ENCODE measurements at places on chromosomes 2 and 18.

DNA sequence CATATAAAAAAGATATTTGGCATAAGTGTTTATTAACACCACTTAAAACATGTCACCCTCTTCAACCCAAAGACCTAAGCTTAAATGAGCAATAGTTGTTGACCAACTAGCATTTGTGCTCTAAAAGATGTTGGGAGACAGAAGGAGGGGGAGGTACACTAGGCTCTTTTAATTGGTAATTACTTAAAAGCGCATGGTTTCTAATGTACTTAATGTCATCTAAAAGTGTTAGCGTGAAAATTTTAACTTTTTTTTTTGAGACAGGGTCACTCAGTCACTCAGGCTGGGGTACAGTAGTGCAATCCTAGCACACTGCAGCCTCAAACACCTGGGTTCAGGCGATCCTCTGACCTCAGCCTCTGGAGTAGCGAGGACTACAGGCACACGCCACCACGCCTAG, 5.5 kb downstream of the WDSUB1 start:
- DNase-seq, result no peak

GRCh38 chr2:137175246-137175645, 409.9 kb downstream of the THSD7B start:
- DNase-seq, result no peak

DNA sequence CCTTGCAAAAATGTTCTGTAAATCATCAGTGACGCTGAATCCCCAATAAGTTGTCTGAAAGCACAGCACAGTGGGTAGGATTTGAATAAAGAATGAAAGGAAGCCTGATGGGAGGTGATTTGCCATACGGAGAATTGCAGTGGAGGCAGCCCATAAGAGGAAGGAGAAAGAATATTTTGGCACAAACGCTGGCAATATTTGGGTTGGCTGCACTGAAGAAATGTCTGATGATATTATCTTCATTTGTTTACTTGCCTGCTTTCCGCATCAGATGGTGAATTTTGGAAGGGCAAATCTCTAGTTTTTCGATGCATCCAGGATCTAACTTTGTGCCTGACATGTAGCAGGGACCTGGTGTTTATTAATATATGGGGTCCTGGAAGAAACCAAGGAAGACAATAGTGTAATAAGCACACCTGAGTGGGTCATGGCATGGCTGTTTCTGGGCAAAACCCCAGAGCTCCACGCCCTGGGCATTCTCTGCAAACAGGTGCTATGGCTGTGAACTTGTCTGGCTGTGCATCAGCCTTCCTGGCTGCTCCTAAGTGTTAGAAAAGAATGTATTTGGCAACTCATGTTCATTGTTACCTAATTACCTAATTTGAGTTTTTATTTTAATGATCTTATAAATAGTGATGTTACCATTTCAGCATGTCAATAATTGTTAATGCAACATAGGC, 5.9 kb downstream of the GALR1 start:
- no peak for DNase-seq

DNA sequence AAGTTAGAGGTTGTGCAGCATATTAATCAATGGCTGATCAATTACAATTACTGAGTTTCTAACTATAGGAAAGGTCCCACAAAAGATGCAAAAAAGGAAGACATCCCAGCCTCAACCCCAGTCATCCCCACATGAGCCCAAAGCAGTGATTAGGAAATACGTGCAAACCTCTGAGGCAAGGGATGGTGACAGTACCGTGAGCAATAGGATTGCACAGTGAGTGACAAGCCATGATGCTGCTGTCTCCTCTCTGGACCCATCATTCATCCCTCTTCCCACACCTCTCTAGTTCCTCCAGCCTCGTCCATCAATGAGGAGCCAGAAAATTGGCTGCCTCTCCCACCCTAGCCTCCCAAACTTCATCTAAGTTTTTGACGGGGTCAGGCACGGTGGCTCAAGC, 4.0 kb upstream of the SLC11A1 start:
- DNase-seq, result no peak

DNA sequence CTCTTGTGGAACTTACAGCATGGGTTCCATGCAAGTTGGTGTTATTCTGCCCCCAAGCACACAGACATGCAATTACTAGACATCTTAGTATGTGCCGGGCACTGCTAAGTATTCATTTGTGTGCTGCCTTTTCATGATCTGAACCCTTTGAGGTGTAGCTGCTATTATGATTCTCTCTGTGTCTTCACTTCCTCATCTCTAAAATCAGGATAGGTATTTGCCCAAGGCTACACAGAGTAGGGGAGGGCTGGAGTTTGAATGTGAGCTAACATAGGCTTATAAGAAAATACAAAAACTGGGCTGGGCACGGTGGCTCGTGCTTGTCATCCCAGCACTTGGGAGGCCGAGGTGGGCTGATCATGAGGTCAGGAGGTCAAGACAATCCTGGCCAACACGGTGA, 27.2 kb downstream of the FASTKD2 start:
- DNase-seq, result no peak

GRCh38 chr18:58314284-58314683, 270.3 kb downstream of the NEDD4L start:
- no peak for DNase-seq

GRCh38 chr18:47113796-47114540, 36.3 kb downstream of the HDHD2 start:
- DNase-seq, result no peak

GRCh38 chr2:19762959-19763605, 138.7 kb downstream of the TTC32 start:
- no peak for DNase-seq

DNA sequence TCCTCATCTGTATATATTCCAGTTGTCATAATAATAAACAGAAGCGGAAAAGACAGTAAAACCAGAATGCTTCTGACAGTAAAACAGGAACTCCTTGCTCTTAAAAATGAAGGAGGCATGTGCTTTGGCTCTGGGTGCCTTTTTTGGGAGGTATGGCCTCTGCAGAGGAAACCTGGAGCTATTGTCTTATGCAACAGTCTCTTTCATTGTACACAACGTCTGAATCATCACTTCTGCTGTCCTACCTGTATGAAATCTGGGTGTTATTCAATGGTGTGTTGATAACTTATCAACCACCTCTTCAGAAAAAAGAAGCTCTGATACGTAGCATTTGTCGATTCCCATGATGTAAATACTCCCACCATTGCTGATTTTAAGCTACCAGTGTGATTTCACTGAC, 64.8 kb downstream of the CDCA7 start:
- no peak for DNase-seq

- DNase-seq, result no peak
These were observed 154.9 kb upstream of the KYNU start for GRCh38 chr2:142722569-142722968.

GRCh38 chr2:182949572-182950189, 83.2 kb upstream of the FRZB start:
- no peak for DNase-seq

- no peak for DNase-seq
These were observed 201.8 kb upstream of the ATP5MC3 start for GRCh38 chr2:175383286-175383685.

DNA sequence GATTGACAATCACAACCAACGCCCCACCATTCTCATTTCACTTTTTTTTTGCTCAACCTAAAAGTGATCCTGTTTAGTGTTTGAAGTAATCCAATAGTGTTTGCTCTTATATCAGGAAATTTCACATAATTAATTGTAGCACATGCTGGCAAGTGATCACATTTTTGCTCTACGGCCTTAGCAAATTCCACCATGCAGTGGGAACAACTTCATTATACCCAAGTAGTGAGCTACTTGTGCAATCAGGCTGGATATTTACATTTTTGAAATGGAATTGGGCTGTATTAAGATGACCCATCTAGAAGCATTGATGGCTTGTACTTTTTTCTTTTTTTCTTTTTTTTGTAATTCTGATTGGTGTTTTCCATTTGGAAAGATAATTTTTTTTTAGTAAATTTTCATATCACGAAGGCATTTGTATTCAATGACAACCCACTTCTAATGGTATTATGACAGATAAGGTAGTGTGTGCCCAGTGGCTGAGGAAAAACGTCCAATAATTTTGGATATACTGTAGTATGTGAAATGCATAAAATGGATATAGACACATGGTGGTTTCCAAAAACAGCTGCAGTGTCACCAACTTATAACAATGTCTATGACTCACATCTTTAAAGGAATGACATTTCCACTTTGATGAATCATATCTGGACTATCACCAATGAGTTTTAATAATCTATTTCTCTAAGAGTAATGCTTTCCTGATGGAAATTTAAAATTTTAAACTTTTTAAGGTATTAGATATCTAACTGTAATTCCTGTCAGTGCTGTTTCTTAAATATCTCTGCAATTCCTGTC, 130.6 kb downstream of the COL6A3 start:
- DNase-seq, result no peak

- no peak for DNase-seq
These were observed 146.5 kb downstream of the CCDC74A start for GRCh38 chr2:131674174-131674507.

GRCh38 chr2:53475766-53476165, 291.8 kb upstream of the CHAC2 start:
- no peak for DNase-seq

- peak; percentile 39 for DNase-seq
These were observed 121.9 kb downstream of the HDAC4 start for GRCh38 chr2:239278941-239279365.

- no peak for DNase-seq
These were observed 65.3 kb upstream of the RIT2 start for GRCh38 chr18:43180814-43181213.

DNA sequence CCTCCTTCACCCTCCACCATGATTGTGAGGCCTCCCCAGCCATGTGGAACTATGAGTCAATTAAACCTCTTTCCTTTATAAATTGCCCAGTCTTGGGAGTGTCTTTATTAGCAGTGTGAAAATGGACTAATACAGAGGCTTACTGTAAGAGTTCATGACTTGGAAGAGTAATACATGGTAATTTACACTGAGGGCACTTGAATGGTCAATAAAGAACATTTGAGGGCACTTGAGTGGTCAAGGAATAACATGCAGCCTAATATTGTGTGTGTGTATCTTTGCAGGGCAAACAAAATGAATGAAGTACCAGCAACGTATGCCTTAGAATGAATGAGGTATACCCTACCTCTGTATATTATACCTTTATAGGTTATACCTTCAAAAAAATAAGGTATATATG, 190.4 kb upstream of the SOX11 start:
- DNase-seq, result no peak

- DNase-seq, result no peak
These were observed 264.3 kb downstream of the PTGR3 start for GRCh38 chr18:74944676-74945075.

- DNase-seq, result no peak
These were observed 154.0 kb downstream of the SATB2 start for GRCh38 chr2:199303728-199304177.

- no peak for DNase-seq
These were observed 24.6 kb upstream of the TXNDC2 start for GRCh38 chr18:9861157-9861556.

- DNase-seq, result peak; percentile 44
These were observed 623.1 kb downstream of the TSN start for GRCh38 chr2:122378521-122378920.

- DNase-seq, result no peak
These were observed 707.7 kb downstream of the LRP1B start for GRCh38 chr2:141423124-141423523.

DNA sequence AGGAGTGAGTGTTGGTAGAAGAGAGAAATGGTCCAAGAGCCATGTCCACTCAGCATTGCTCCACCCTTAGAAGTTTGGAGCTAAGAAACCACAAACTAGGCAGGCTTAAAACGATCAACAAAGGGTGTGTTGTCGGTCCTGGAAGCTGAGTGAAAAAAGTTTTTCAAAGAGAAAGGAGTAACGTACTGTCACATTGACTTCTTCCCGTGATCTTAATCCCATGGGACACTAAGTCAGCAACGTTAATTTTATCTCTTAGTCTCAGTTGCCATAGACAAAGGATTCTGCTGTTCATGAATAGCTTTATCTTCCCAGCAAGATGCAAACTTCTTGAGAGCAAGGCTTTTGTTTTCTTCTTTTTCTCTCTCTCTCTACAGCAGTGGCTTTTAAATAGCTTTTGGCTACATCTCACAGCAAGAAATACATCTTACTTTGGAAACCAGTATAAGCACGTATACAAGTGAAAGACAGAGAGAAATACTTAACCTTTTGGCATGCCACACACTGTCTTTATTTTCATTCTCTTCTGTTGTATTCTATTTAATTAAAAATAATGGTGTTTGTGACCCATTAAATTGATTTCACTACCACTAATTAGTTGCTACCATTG, 377.4 kb downstream of the TGIF1 start:
- no peak for DNase-seq

- no peak for DNase-seq
These were observed 38.2 kb downstream of the COL3A1 start for GRCh38 chr2:189012351-189012750.

- no peak for DNase-seq
These were observed 669 bp downstream of the MARCHF7 start for GRCh38 chr2:159712929-159713420.

- no peak for DNase-seq
These were observed 32.1 kb downstream of the TRAK2 start for GRCh38 chr2:201419057-201419635.

GRCh38 chr2:88307817-88308216, 137.7 kb downstream of the THNSL2 start:
- DNase-seq, result no peak

- DNase-seq, result no peak
These were observed 28.3 kb downstream of the TWSG1 start for GRCh38 chr18:9362869-9363268.

DNA sequence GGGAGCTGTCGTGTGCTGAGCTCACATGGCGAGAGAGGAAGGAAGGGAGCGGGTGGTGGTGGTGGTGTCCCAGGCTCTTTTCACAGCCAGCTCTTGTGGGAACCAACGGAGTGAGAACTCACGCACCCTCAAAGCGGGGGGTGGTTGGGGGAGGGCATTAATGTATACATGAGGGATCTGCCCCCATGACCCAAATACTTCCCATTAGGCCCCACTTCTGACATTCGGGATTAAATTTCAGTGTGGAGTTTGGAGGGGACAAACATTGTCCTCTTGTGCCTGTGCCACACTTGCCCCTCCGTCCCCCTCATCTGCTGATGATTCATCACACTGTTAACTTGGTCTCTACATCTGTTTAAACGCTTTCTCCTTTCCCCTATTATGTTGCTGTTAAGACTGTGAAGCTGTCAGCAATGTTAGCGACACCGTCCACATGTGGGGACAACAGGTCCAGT, 22.5 kb downstream of the INPP4A start:
- DNase-seq, result no peak
